ENCODE measurements at places on chromosomes 11 and 22. TPM values are rescaled to one million over a fixed set of nuclear protein-coding genes. Genes with fewer than 3 reads are reported as not detected.

The GALR3 gene
- total RNA-seq, result not detected

The FGF19 gene
- total RNA-seq, result not detected

The PARVB gene
- 22.2 TPM for total RNA-seq

The CHRM1 gene
- total RNA-seq, result not detected

The DGCR6 gene
- 10.1 TPM for total RNA-seq

The RAB39A gene
- total RNA-seq, result not detected

The TNNT3 gene
- total RNA-seq, result 0.98 TPM

The NFAM1 gene
- not detected for total RNA-seq

The ALKBH3 gene
- 31.8 TPM for total RNA-seq

The CRYBA4 gene
- total RNA-seq, result not detected

The DNAJB7 gene
- total RNA-seq, result not detected

The GGTLC2 gene
- not detected for total RNA-seq

The MYOD1 gene
- not detected for total RNA-seq

The KDM4E gene
- not detected for total RNA-seq

The TRIM48 gene
- not detected for total RNA-seq

All from airway epithelial cell (primary cell).